ENCODE measurements at places on chromosomes 1 and 21.

- no peak for DNase-seq
Observed at GRCh38 chr1:211633524-211633846, 41.9 kb downstream of the NEK2 start.

DNA sequence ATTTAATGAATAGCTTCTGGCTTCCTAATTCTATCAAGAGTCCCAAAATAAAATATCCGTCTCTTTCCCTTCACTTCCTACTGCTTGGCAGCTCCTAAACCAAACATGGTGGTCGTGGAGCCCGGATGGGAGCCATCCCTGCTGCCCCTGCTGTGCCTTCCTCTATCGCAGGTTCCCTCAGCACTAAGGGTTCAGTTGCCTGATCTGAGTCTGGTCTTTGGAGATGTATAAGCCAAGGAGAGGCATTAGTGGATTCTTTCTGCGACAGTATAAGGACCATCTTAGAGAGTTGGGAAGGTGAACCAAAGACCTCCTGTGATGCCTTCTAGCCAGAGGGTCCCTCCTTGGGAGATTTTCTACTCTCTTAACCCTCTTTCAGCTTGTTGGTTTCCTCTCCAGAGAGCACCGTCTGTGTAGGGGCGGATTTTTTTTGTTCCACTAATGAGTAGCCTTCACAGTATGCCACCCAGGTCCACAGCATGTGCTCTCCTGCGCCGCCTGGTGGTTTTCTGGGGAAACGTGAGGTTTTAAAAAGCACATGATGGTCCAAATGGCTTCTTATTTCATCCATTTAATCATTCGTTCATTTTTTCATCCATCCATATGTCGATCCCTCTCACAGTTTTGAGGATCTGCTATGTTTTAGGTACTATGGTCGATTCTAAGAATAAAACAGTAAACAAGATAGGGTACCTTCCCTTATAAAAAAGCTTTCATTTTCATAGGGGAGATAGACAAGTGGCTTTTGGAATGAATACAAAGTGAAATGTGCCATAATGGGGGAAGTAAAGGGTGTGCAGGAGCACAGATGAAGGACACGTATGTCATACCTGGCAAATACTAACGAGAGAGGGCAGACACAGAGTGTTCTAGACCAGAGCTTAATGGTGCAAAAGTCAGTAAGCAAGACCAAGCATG lies 71.0 kb downstream of the NFASC start:
- no peak for DNase-seq

GRCh38 chr21:36235058-36235582 lies 78.5 kb downstream of the DOP1B start:
- no peak for DNase-seq

DNA sequence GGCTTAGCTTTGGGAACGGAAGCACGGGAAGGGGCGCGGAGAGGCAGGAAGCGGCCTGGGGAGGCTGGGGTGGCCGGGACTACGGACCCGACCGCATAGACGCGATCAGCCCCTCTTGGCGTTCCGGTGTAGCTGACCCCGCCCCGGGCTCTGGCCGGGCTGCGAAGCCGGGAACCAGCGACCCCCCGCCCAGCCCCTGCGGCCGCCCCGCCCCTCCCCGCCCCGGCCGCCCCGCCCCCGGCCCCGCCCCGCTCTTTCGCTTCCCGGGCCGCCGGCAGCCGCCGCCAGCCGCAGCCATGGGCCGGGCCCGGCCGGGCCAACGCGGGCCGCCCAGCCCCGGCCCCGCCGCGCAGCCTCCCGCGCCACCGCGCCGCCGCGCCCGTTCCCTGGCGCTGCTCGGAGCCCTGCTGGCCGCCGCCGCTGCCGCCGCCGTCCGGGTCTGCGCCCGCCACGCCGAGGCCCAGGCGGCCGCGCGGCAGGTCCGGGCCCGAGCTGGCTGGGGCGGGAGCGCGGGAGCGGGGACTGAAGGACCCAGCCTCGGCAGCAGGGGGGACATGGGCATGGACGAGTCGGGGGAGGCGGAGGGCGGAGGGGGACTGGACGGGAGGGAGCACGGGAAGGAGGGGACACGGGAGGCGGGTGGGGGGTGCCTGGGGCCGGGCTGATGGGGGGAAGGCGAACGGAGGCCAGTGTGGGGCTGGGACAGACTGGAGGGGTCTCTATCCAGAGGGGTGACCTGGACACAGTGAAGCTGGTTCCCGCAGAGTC lies at the start of gene SELENON:
SELENON (plus strand) TSS at position 259 of the 768 bp plus-strand sequence; CDS start at position 297, 38 bp downstream.
- DNase-seq: no peak

DNA sequence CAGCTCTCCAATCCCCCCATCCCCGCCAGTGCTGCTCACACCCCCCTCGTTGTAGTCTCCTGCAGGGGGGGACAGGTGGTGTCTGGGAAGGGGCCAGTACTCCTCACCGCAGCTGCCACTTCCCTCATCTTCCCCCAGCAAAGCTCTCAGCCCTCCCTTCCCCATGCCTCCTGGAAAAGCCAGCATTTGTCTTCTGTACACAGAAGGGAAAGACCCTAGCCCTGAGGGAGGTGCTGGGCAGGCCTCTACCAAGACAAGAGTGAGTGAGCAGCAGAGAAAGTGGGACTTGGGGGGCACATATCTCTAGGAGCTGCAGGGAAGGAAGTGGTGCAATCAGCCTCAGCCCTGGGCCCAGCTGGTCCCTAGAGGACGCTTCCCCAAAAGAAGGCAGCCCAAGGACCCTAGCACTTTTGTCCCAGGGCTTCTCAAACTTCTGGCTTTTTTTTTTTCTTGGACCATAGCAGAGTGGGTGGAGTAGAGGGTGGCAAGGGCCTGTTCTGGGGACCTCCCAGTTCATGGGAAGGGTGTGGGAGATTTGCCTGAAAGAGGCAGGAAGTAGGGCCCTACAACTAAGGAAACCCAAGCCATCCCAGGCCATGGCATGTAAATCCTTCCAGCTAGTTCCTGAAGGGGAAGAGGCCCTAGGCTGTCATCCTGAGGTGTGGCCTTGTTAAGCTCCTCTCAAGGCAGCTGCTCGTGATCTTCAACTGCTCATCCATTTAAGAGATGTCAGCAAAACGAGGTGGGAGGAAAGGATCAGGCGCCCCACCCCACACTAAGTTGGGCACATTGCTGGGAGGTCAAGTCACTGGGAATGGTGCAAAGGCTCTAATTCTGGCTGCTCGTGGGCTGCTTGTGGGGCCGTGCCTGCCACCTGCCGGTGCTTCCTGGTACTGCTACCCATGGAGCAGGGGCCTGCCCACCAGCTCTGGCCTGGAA lies 12.6 kb downstream of the ZC3H12A start:
- no peak for DNase-seq

DNA sequence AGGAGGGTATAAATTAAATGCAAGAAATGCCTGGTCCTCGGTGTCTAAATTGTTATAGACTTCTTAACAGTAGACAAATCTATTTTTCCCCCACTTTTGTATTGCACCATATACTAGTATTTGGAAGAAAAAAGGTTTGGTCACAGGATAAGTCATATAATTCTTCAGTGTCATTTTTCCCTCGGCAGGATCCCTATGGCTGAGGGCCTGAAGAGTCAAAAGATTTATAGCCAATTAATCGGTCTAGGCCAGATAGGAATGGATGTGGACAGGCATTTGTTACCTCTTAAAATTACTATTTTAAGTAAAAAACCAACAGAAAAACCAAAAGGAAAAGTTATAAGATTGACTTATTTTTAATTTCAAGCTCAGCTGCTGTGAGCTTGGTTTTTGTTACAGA lies 45.6 kb downstream of the CRP start:
- no peak for DNase-seq

DNA sequence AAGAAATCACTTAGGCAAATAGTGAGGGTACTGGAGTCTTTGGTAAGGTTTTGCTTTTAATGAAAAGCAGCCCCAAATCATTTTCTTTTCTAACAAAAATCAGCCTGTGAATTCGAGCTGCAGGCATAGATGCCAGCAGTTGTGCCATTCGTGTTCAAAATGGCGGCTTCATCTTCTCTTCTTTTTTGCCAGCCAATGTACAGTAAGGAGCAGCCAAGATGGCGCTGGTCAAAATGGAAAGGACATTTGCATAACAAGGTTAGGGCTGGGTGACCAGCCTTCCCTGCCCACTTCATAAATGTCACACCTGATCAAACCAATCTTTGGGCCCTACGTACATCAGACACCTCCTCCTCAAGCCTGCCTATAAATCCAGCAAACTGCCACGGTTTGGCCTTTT lies 100.2 kb upstream of the RGS1 start:
- no peak for DNase-seq

DNA sequence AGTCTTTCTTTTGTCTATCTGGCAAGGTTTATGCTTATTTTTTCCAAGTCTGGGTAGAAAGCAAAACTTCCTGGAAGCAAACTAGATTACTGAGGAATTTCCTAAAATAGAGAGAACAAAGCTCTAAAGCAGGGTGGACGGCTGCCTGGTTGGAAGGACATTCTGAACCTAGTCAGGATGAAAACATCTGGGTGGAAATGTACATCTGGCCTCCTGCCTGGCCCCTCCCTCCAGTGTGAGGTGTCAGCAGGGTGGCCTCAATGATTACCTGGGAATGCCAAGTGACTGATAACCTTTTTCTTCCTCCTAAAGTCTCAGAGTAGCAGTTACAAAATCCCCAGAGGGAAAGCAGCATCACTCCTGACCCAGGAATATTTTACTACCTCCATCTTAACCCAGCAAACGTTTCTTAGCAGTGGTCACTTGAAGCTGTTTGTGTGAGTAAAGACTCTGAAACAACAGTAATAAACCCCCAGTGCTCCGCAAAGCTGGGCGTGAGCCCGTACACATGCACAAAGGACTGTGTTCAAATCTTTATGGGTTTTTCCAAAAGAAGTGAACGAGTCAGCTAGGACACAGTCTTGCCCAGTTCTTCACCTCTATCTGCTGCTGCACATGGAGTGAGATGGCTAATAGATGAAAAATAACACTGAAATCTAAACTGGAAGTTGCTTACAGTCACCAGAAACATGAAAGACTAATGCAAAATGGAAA lies 18.9 kb downstream of the ANGPTL7 start:
- DNase-seq: no peak

GRCh38 chr21:10627316-10627863 lies 106.0 kb downstream of the TPTE start:
- no peak for DNase-seq

- no peak for DNase-seq
Observed at GRCh38 chr1:58709540-58710175, 9.8 kb upstream of the MYSM1 start.

DNA sequence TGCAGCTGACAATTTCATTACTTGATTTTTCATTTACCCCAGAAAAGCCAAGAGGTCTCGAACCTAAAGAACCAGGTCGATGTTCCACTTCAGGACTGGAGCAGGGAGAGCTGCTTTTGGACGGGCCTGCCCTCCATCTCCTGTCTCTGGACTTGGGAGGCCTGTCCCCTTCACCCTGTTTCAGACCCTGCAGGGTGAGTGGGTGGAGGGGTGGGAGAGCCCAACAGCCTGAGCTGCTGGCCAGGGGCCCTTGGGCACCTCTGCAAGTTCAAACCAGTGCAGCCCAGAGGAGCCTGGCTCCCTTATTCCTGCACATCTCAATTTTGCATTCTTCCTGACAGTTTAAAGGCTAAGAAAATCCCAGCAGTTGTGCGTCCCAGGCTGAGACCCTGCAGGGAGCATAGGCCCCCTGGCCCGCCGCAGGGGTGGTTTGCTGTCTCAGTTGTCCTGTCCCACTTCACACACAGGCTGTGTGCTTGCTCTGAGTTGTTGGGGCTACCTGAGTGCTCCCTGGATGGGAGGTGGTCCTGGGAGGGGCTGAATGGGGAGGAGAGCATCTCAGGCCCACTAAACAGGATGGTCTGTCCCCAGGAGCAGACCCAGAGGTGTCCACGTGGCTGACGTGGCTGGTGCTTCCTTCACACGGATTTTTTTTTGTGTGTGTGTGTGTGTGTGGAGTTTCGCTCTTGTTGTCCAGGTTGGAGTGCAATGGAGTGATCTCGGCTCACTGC lies 443.7 kb downstream of the PTPRU start:
- no peak for DNase-seq

DNA sequence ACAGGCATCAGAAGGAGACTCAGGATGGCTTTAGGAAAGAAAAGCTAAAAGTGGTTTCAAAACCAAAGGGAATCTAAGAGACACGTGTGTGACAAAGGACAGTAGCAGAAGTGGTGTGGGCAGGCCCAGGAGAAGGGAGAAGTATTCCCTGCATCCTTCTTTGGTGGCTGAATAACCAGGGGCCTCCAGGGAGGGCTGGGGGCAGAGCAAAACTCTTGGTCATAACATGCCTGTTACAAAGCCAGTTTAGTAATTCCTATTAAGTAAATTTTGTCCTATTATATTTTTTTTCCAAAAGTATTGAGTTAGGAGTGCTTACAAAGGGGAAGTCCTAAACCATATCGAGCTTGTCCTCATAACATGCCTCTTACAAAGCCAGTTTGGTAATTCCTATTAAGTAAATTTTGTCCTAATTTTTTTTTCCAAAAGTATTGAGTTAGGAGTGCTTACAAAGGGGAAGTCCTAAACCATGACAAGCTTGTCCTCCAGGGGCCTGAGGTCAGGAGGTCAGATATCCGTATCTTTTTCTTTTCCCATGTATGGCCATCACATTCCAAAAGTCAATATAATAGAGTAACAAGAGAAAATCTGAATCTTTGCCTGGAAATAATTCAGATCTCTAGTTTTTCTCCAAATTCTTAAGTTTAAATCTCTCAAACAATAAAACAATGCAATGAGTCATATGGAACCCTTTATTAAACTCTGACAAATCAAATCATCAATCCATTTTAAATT lies 509.2 kb downstream of the LTN1 start:
- DNase-seq: no peak

DNA sequence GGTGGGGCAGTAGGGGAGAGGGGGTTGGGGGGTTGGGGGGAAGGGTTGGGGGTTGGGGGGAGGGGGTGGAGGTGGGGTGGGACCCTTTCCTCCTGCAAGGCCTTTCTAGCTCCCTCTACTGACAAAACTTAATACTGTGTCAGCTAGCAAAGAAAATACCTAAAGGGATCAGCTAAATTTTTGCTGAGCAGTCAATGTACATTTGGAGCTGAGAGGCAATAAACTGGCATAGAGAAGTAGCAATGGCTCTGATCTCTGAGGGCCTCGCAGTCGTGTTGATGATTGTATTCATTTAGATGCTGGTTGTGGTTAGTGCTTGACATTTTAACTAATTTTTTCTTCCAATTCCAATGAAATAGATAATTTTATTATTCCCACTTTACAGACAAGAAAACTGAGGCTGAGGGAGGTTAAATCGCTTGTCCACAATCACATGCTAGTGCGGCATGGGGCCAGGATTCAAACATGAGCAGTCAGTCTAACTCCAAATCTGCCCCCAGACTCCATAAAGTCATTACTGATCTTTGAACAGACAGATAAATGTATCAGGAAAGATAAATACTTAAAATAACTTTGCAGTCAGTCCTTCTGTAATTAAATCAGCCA lies 357.1 kb downstream of the DISC1 start:
- DNase-seq: no peak

- DNase-seq: no peak
Observed at GRCh38 chr1:60041783-60042182, 31.8 kb downstream of the C1orf87 start.

Measured in stimulated activated CD4-positive, alpha-beta T cell treated with anti-CD3 and anti-CD28 coated beads, Interleukin-1b, Interleukin-23, amount 100 ng/mL, for 1 hour (primary cell).